Smooth muscle cell of trachea (primary cell): ENCODE measurements at places on chromosomes 4 and X. TPM values are rescaled to one million over a fixed set of nuclear protein-coding genes. Genes with fewer than 3 reads are reported as not detected.

TNIP3 gene
- total RNA-seq: 0.17 and 0.87 TPM in 2 replicates

IL21 gene
- not detected in 2 replicates for total RNA-seq

TCEAL7 gene
- total RNA-seq: 43.7 and 66.8 TPM in 2 replicates

CFAP47 gene
- not detected in 2 replicates for total RNA-seq

CDK16 gene
- total RNA-seq: 102 and 113 TPM in 2 replicates
